ENCODE measurements at places on chromosomes 12 and 14.

GRCh38 chr14:36508418-36509068 lies 11.5 kb downstream of the NKX2-1 start:
- peaks cover 4% of the 10 kb centered on the region for H3K4me1 ChIP-seq
- DNase-seq: no peak
- no peak overlapping the region for H3K4me3 ChIP-seq
- peaks cover 14% of the 10 kb centered on the region for H3K36me3 ChIP-seq
- H3K27ac ChIP-seq: no peak overlapping the region

GRCh38 chr14:32588448-32589320 lies 259.6 kb downstream of the AKAP6 start:
- H3K4me1 ChIP-seq: no peaks in the 10 kb centered on the region
- H3K4me3 ChIP-seq: no peak overlapping the region
- peaks cover 5% of the 10 kb centered on the region for H3K36me3 ChIP-seq
- no peak overlapping the region for H3K27ac ChIP-seq

DNA sequence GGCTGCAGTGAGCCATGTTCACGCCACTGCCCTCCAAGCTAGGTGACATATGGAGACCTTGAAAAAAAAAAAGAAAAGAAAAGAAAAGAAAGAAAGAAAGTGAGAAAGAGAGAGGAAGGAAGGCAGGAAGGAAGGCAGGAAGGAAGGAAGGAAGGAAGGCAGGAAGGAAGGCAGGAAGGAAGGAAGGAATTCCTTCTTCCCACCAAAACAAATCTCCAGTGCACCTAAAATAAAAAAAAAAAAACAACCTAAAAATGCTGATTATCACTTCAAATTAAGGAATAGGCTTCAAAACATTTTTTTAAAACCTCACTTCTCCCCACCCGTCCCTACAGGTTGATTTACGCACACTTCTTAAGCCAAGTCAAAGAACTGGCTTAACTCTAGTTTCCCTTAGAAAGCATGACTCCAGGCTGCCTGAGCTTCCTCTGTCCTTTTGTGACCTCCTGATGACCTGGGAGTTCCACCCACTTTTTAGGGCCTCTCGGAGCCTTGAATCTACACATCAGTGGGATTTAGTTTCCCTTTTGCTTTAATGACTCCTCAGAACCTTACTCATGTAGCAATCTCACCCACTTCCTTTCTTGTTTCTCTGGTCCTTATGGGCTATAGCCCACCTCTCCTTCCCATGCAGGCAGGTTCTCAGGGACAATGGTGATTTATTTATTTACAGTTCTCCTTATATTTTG lies 18.6 kb downstream of the DUSP6 start:
- peak; percentile 15 for DNase-seq
- H3K27me3 ChIP-seq: no peaks in the 10 kb centered on the region
- peaks cover 14% of the 10 kb centered on the region for H3K4me1 ChIP-seq
- peak overlapping the region; percentile 66 for H3K27ac ChIP-seq
- H3K36me3 ChIP-seq: peaks cover 8% of the 10 kb centered on the region

GRCh38 chr12:65656156-65656882 lies 168.0 kb upstream of the HMGA2 start:
- no peaks in the 10 kb centered on the region for H3K4me1 ChIP-seq
- H3K36me3 ChIP-seq: no peaks in the 10 kb centered on the region
- no peak for DNase-seq
- no peak overlapping the region for H3K4me3 ChIP-seq
- H3K27me3 ChIP-seq: peaks cover 6% of the 10 kb centered on the region
- H3K27ac ChIP-seq: no peak overlapping the region

GRCh38 chr14:36424478-36425102 lies 95.4 kb downstream of the NKX2-1 start:
- H3K27me3 ChIP-seq: no peaks in the 10 kb centered on the region
- H3K4me1 ChIP-seq: no peaks in the 10 kb centered on the region
- peak overlapping the region; percentile 31 for H3K27ac ChIP-seq
- no peaks in the 10 kb centered on the region for H3K36me3 ChIP-seq
- DNase-seq: no peak
- H3K4me3 ChIP-seq: no peak overlapping the region

GRCh38 chr14:67618617-67619063 lies 1.1 kb upstream of the ARG2 start:
- H3K27ac ChIP-seq: peak overlapping the region; percentile 99
- no peaks in the 10 kb centered on the region for H3K36me3 ChIP-seq
- H3K27me3 ChIP-seq: no peaks in the 10 kb centered on the region
- H3K4me3 ChIP-seq: peak overlapping the region; percentile 93

GRCh38 chr14:37051680-37052079 lies 120.7 kb downstream of the SLC25A21 start:
- H3K27me3 ChIP-seq: no peaks in the 10 kb centered on the region
- no peak overlapping the region for H3K4me3 ChIP-seq
- no peak for DNase-seq

- no peaks in the 10 kb centered on the region for H3K27me3 ChIP-seq
- no peak overlapping the region for H3K4me3 ChIP-seq
- DNase-seq: no peak
- no peak overlapping the region for H3K27ac ChIP-seq
- H3K36me3 ChIP-seq: peaks cover 37% of the 10 kb centered on the region
- H3K4me1 ChIP-seq: peaks cover 42% of the 10 kb centered on the region
Observed at GRCh38 chr12:57470970-57471656, 8.6 kb downstream of the ARHGAP9 start.

GRCh38 chr12:23949348-23950209 lies at the start of gene SOX5:
Gene SOX5 (minus strand): TSS chr12:23949670. CDS start chr12:23949601, 69 bp downstream.
- DNase-seq: no peak
- H3K4me3 ChIP-seq: no peak within 1 kb of the TSS
- H3K36me3 ChIP-seq: no peaks in the 10 kb centered on the region
- peaks cover 13% of the 10 kb centered on the region for H3K27me3 ChIP-seq
- H3K27ac ChIP-seq: no peak within 1 kb of the TSS

GRCh38 chr12:76055393-76055792 lies 23.8 kb upstream of the PHLDA1 start:
- no peak overlapping the region for H3K27ac ChIP-seq
- no peaks in the 10 kb centered on the region for H3K27me3 ChIP-seq
- DNase-seq: no peak
- no peak overlapping the region for H3K4me3 ChIP-seq

DNA sequence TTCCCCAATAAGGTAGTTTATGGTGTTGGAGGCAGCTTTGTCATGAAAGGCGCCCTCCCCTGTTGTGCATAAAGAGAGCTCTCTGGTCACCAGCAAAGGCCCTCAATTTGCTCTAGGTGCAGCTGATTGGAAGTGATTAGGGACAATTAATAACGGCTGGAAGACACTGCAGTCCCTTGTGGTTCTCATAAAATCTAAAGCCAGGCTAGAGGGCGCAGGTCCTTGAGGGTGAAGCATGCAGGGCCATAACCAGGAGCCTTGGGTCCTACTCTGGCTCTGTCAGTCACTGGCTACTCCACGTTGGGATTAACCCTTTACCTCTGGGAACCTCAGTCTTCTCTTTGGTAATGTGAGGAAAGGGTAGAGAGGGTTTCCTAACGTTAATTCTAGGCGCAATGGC lies 1.9 kb downstream of the DAAM1 start:
- H3K36me3 ChIP-seq: no peaks in the 10 kb centered on the region
- H3K27ac ChIP-seq: peak overlapping the region; percentile 92
- peaks cover 6% of the 10 kb centered on the region for H3K27me3 ChIP-seq
- peak overlapping the region; percentile 91 for H3K4me3 ChIP-seq
